Stimulated activated CD4-positive, alpha-beta T cell treated with anti-CD3 and anti-CD28 coated beads, Interleukin-12 subunit alpha, Interleukin-12 subunit beta, amount 100 ng/mL, for 24 hours (primary cell): ENCODE measurements at places on chromosomes 4 and X.

DNA sequence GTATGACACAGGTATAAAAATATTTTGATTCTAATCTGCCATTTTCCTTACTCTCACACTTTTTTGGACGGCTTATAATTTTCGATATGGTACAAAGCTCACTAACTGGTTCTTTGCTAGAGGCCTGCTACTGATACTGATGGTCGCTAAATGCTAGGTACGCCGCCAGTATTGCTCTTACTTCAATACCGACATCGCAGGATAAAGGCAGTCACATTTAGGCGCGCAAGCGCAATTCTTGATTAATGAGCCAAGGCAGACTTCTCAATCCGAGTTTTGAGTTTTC lies 557 bp upstream of the USP38 start:
- DNase-seq: no peak

DNA sequence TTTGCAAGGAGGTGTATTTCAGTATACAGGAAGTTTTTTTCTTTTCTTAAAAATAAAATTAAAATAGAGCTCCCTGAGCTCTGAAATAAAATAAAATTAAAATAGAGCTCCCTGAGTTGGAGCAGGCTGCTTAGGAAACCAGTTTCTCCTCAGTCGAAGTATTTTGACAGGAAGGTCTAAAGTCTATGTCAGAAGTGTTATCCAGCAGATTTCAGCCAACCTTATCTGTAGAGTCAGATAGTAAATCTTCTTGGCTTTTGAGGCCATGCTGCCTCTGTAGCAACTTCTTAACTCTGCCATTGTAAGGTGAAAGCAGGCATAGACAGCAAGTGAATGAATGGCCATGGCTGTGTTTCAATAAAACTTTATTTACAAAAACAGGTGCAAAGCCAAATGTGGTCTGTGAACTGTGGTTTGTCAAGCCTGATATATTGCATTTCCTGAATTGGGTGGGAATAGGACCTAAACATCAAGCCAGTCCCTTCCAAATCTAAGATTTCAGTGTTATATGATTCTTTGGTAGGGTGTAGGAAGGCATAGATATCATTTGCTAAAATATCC lies 9.5 kb upstream of the KLKB1 start:
- no peak for DNase-seq

DNA sequence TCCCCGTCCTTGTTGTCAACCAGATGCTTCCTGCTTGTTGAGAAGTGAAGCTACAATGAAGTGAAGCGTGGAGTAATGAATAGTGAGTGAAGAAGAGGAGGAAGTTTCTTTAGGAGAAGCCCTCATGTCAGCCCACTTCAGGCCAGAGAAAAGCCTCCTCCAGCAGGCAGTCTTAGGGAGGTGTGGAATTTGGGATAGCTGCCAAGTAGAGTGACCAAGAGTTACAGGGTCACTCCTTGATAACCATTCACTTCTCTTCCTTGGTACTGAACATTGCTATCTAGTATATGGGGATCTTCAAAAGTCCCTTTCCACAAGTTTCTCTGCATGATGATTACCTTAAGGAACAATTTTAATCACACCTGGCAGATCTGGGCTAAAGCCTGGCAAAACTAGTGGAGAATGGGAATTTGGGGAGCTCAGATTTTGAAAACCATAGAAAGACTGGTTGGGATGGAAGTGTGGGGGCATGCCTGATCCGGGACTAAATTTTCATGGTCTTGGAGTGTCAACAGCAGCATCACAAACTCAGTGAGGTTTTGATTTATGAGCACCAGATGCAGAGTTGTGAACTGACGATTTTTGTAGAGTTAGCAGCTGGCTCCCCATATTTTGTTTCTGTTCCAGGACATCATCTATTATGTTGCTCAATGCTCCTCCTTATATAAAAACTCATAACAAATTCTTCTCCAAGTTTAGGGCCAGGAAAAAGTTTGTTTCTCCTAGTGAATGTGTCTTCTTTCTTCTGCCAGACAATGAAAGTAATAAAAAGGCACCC lies 53.1 kb downstream of the IGSF1 start:
- DNase-seq: no peak

GRCh38 chr4:2691952-2692435 lies 64.1 kb downstream of the TNIP2 start:
- DNase-seq: peak; percentile 11

DNA sequence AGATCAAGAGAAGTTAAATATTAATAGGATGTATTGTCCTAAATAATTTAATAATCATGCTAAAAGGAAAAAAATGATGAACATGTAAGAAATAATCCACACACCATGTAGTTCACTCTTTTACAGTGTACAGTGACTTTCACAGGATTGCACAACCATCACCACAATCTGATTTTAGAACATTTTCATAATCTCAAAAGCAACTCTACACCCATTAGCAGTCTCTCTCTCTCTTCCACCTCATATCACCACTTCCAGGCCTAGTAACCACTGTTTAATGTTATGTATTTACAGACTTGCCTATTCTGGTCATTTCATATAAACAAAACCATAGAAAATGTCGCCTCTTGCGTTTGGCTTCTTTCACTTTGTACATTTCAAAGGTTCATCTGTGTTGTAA lies 153.4 kb downstream of the FSTL5 start:
- DNase-seq: no peak

- DNase-seq: no peak
Observed at GRCh38 chr4:7195141-7195515, 2.8 kb downstream of the SORCS2 start.

DNA sequence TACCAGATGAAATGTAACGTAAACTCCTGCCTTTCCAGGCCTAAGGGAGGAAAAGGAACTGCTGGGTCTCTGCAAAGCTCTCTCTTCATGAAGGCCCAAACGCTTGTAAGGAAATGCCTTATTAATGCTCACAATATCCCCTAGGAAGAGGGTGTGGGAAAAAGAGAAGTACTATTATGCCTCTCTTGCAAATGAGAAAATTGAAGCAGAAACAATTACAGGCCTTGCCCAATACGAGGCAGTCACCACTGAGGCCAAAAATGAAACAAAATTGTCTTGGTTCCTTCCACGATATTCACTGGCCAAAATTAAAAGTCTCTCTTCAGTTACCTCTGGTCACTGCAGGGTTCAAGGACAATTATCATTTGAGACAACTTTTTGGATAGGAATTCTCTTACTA lies 3.2 kb downstream of the SCARB2 start:
- no peak for DNase-seq

- DNase-seq: peak; percentile 19
Observed at GRCh38 chrX:71253253-71254091, 468 bp downstream of the ZMYM3 start.

DNA sequence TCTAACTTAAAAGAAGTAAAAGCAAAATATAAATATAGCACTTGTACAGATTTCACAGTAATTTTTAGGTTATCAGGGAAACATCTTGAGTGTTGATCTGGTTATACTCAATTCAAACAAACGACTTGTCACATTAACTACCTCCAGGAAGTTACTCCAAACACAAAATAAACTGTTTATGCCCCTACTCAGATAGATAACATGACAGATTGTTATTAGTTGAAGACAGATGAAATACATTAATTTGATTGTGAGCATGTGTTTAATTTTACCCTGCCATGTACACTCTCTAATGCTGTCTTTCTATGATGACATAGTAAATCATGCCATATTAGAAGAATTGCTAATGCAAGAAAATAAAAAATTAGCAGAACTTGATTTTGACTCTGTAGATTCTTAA lies 88.0 kb downstream of the RAB28 start:
- DNase-seq: no peak

- no peak for DNase-seq
Observed at GRCh38 chr4:17055788-17056187, 157.3 kb upstream of the LDB2 start.

DNA sequence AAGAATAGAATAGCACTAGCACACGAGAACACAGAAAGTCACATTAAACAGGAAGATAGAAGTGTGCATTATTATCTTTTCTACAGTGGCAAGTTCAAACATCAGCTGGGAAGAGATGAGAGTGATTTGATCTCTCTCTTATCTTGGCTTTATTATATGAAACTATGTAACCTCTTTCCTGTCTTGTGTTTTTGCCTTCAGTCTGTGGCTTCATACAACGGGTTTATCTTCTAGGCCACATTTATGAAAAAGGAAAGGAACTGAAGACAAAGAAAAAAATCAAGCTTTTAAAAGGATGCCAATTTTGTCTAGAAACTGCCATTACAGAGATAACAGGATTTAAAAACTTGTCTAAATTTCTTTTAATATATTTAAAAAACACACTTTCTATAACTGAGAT lies 983.6 kb downstream of the RPA4 start:
- DNase-seq: no peak

DNA sequence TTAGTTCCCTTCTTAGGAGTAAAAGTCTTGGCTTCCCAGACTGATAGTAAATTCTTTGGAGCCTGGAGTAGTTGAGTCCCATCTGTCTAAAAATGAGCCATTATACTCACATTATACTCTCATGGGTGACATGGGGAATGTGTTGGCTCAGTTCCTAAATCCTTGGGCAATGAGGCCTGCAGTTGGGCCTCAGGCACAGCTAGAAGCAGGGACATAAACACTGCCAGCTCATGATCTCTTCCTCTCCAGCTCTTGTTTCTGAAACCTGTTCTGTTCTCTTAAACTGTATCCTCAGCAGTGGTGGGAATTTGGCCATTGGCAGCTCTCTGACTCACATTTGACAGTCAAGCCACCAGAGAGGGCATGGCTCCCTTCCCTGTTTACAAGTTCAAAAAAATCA lies 212.5 kb downstream of the SPATA18 start:
- no peak for DNase-seq

- no peak for DNase-seq
Observed at GRCh38 chrX:33906971-33907370, 225.1 kb downstream of the FAM47A start.

DNA sequence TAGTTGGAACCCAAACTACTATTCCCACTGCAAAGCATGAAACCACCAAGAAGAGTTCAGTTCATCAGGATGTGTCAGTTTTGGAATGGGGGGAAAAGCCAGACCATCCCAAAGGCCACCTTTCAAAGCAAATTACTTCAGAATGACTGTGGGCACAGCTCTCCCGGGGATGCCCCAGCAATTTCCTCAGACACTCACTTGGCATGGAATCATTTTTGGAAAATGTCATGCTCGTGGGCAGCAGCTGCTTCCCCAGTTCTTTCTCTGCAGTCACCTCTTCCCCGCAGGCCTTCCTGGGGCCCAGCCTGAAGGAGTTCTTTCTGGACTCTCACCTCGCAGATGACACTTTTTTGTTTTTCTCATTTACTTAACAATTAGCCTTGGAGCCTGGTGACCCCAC lies 350.3 kb downstream of the NR3C2 start:
- DNase-seq: no peak

- DNase-seq: no peak
Observed at GRCh38 chr4:76736414-76736813, 161.5 kb downstream of the SOWAHB start.

- no peak for DNase-seq
Observed at GRCh38 chr4:176587920-176588319, 204.8 kb downstream of the VEGFC start.

DNA sequence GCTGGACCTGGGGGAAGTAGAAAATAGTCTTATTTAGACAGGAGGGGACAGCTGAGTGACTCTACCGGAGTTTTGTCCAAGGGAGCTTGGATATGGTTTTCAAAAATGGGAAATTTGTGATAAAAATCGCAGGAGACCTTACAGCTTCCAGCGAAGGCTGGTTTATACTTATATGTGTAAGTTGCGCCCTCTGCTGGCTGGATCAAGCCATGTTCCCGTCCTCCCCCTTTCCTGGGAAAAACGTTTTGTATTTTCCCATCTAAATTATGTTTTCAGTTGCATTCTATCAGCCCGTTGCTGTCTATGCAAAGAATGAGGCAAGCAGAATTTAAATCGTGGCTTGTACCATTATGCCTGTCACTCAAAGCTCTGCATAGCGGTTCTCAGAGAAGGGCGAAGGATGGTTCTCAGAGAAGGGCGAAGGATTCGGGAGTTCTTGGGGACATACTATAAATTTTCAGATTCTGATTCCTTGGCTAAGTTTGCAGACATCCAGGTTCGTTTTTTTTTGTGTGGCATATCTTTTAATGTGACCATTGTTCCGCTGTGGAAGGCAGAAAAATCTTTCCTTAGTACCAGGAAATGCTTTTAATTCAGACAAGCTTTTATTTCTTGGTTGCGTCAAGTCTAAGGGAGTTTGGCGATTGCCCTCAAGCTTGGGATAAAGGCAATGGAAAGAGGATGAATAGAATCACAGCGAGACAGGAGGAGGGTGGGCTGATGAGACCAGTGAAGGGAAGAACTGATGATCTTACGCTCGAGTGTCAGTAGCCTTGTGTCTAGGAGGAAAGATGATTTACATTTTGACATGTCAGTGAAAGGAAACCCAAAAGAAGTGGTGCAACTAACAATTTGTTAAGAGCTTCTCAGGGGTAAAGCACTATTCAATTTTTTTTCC lies 128.5 kb upstream of the ARX start:
- peak; percentile 18 for DNase-seq

GRCh38 chr4:156378033-156378665 lies 424.5 kb upstream of the CTSO start:
- DNase-seq: no peak

GRCh38 chr4:184684491-184685189 lies 35.1 kb downstream of the PRIMPOL start:
- DNase-seq: no peak

DNA sequence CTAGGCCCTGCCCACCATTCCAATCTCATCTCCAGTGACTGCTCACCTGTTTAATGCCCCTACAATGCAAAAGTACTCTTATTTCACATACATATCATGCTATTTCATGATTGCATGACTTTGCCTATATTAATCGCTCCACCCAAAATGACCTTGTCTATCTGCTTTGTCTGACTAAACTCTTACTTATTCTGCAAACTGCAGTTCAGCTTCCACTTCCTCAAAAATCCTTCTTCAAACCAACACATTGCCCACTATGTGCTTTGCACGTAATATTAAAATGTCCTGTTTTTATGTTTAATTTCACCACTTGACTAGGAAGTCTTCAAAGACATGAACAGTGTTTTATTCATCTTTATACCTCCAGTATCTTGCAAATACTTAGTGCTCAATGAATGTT lies 229.6 kb downstream of the OPHN1 start:
- DNase-seq: no peak

GRCh38 chrX:45202171-45202570 lies 1.5 kb upstream of the DIPK2B start:
- DNase-seq: no peak

- DNase-seq: no peak
Observed at GRCh38 chr4:25792876-25793275, 69.9 kb downstream of the SEL1L3 start.

DNA sequence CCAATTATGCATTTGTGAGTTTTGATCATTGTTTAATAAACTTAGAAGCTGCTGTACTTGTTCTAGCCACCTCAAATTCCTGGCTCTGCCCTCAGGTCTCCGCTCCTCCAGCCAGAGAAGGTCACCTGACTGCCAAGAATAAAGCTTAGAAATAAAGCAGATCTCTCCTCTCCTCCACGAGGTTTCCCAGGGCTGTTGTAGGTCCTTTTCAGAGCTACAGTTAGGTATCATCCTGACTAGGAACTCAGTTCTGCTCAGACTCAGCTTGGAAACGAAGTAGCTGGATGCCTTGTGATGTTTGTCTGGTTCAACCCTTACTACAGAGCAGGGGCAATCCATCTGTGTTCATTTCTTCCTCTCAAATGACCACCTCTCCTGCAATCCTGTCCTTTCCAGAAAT lies 79.1 kb upstream of the RAPGEF2 start:
- DNase-seq: no peak
